ENCODE measurements at places on chromosomes 1 and 21. TPM values are rescaled to one million over a fixed set of nuclear protein-coding genes. Genes with fewer than 3 reads are reported as not detected.

The HSPG2 gene
- total RNA-seq: 235 TPM

- no peak for DNase-seq
Observed at GRCh38 chr1:59552007-59552406, 255.1 kb downstream of the FGGY start.

DNA sequence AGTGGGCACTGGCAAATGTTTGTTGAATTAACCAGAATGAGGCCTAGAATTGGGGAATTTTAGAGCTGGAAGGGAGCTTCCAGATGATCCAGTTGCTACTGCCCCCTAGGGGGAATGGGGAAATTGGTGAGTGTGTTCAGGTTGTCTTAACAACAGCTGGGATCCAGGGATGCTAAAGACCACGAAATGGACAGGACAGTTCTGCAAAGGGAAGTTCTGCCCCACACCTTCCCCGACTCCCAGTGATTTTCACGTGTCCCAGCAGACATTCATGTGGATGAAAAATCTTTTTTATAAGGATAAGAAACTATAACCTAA, 33.9 kb downstream of the TRIM62 start:
- no peak for DNase-seq

GRCh38 chr1:210878564-210878963, 255.4 kb downstream of the KCNH1 start:
- DNase-seq: no peak

- no peak for DNase-seq
Observed at GRCh38 chr1:25861316-25862286, 2.3 kb upstream of the AUNIP start.
